Left hindlimb (tissue), 1 donor: ENCODE measurements at places on chromosomes 16 and 17.

DNA sequence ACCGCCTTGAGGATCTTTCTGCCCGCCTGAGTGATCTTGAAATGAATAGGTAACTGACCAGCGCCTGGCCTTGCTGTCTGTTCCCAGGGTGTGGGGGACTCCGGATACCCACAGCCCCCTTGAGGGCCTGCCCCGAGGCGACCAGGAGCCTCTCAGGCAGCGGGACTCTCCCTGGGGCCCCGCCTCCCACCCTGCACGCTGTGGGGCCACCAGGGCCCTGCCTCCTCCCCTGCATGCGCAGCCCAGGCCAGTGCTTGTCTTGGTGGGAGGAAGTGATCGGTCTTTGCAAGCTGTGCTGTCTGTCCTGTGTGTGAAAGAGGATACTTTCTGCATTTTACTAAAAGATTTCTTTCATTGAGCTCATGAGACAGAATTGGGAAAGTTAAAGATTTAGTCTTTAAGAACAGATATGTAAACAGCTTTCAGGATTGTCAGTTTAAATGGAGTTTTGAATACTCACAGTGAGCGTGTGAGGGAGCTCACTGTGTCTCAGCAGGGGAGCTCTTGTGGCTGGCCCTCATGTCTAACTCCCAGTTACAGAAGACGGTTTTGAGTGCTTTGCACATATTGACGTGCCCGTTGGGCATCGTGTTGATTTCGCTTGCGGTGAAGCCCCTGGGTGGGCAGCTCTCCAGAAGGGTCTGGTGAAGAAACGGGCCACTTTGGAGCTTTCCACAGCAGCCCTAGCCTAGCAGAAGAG is 36.1 kb upstream of the CAPN15 start:
- DNase-seq, result no peak

GRCh38 chr17:76700270-76700616 is 10.5 kb downstream of the MXRA7 start:
- DNase-seq, result no peak

DNA sequence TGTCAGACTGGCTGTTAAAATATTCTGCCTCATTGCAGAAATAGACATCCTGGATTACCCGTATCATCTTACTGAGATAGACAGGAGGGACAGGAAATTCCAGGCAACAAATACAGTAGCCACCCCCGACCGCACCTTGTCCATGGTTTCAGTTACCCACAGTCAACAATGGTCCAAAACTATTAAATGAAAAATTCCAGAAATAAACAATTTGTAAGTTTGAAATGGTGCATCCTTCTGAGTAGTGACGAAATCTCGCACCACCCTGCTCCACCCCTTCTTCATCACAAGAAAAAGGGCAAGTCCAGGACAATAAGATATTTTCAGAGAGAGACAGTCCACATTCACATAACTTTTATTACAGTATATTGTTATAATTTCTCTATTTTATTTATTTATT is 23.6 kb upstream of the PRSS54 start:
- no peak for DNase-seq

GRCh38 chr16:11224096-11224893 is 31.7 kb downstream of the SOCS1 start:
- no peak for DNase-seq

DNA sequence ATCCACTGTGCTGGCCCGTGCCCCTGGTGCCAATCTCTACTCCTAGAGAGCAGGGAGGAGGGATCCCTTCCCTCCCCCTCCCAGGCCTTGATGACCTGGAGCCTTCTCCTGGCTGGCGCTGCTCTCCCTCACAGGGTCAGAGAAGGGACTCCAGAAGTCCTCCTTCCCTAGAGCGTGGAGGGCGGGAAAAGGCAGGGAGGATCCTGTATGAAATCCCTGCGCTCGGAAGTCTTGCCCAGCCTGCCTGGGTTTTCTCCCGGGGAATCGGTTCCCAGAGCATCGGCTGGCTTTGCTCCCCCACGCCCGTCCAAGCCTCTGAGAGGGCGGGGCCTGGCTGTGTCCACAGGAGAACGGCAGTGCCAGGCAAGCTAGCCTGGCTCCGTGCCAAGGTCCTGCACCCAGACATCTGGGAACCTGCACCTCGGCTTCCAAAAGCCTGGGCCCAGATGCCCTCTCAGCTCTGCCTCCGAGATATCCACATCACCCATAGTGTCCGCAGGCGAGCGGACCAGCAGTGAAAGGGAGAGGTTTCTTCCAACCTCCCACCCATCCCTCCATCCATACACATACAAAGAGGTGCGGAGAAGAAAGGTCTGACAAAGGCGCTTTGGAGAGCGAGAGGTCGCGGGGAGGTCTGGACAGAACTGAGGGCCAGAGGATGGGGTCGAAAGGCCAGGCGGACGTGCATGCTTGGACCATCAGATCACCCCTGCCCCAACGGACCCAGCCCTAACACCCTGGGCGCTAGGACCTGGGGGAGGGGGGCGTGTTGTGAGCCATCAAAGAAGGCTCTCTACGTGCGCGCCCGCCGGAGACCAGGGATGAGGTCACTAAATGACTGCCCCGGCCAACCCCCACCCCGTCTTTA is 1.1 kb downstream of the MPP2 start:
- peak; percentile 88 for DNase-seq

GRCh38 chr17:69175625-69176456 is 34.1 kb upstream of the ABCA6 start:
- DNase-seq, result no peak

DNA sequence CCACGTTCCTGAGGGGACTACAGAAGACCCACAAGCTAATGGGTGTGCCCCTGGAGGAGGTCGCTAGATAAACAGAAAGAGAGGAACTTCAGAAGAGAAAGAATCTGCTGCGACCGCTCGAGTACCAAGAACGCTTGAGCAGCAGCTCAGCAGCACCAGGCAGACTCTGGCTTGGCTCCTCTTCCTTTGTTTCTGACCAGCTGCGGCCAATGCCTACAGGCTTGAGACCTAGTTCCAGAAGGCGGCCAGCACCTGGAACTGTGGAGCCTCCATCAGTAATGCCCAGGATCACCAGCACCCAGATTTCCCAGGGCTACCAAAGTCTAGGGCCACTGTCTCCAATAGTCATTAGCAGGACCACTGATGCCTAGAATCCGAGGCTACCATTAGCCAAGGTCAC is 26.0 kb upstream of the GOSR2 start:
- DNase-seq, result no peak

DNA sequence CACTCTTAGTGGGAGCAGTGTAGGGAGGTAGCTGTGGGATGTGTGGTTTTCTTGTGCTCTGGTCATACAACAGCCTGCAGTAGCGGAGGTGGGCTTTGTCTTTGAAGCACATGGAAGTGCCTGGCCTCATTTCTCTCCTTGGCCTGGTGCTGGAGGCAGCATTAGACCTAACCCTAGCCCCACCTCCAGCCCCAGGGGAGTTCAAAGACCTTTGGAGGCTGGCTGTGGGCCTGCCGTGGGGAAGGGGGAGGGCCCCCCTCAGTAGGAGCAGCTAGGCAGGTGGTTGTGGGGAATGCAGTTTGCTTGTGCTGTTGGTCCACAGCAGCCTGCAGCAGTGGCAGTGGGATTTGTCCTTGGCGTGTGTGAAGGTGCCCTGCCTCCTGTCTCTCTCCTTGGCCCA is 91.7 kb downstream of the BCAS3 start:
- DNase-seq, result no peak

GRCh38 chr17:57424777-57425188 is 168.5 kb downstream of the MSI2 start:
- no peak for DNase-seq

- DNase-seq, result no peak
Observed at GRCh38 chr17:42017866-42018200, 594 bp upstream of the DNAJC7 start.

DNA sequence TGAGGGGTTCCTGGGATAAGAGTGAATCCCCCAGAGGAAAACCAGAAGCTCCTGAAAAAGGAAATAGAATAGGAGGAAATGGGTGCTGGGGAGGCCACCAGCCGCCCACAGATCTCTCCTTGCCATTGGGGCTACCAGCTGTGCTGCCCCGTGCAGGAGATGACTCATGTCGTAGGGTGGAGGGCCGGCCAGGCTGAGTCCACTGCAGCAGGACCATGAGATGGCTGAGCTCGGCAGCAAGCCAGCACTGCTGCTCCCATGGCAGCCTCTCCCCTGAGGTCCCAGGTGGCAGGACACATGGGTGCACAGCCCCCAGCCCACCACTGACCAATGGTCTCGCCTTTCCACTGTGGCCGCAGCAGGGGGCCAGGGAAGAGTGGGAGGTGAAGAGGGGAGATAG is 95.5 kb downstream of the GNAO1 start:
- no peak for DNase-seq

GRCh38 chr17:77948690-77949114 is 9.8 kb upstream of the TNRC6C start:
- no peak for DNase-seq

- DNase-seq, result no peak
Observed at GRCh38 chr17:28623696-28624095, 9.7 kb upstream of the RSKR start.

DNA sequence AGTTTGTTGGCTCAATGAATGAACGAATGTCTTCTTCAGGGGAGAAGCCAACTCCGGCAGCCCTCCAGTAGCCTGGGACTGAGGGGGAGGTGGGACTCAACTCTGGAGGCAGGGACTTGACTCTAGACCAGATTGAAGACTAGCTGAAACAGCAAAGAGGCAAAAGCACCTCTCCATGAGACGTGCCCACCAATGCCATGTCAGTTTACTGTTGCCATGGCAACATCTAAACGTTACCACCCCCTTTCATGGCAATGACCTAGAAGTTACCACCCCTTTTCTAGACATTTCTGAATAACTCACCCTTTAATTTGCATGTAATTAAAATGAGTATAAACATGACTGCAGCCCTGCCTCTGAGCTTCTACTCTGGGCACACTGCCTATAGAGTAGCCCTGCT is 91.8 kb downstream of the ASIC2 start:
- DNase-seq, result no peak

DNA sequence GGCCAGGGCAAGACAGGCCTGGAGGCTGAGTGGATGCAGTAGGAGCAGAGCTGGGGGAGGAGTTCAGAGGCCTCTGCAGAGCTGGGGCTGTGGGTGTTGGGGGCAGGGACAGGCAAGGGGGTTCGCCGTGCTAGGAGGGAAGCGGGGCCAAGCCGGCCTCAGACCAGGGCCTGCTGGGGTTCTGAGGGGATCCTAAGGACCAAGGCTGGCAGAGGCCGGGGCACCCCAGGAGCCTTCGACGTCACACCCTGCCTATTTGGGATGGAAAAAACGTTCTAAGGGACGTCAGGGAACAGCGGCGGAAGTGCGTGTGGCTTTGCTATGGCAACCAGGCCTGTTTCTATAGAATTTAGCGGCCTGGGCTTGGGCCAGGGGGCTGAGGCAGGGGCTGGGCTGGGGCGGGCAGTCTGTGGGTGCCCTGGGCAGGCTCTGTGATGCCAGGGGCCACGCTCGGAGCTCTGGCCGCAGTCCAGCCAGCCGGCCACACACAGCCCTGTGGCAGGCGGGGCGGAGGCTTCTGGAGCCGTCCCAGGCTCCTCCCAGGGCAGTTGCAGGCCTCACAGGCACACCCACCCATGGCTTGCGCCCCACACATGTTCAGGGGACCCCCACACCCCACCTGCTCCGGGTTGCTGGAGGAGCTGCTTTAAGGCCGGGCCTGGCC is 3.7 kb downstream of the TRAF7 start:
- peak; percentile 92 for DNase-seq

GRCh38 chr16:50213939-50214519 is 52.3 kb upstream of the ADCY7 start:
- no peak for DNase-seq
